ENCODE measurements at places on chromosomes 5 and 9.
A peak's percentile ranks its signal among the peaks of the same experiment; 100 is the strongest.

GRCh38 chr5:135120951-135121350, 86.9 kb upstream of the PITX1 start:
- no peak for DNase-seq

DNA sequence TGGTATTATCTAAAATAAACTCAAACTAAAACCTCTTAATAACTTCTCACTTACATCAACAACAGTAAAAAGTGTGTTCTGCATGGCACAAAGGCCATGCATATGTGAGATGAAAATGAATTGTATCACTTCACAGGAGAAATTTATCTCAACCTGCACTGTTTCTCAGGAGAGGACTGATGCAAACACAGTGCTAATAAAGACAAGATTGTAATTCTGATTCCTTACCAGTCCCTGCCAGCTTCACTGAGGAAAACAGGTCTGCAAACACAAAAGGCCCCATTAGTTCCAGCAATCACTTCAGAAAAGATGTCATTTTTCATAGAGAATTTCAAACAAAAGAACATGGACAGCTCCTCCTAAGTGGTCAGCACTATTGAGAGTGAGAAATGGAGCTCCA, 117.3 kb upstream of the PDE4D start:
- DNase-seq: no peak

DNA sequence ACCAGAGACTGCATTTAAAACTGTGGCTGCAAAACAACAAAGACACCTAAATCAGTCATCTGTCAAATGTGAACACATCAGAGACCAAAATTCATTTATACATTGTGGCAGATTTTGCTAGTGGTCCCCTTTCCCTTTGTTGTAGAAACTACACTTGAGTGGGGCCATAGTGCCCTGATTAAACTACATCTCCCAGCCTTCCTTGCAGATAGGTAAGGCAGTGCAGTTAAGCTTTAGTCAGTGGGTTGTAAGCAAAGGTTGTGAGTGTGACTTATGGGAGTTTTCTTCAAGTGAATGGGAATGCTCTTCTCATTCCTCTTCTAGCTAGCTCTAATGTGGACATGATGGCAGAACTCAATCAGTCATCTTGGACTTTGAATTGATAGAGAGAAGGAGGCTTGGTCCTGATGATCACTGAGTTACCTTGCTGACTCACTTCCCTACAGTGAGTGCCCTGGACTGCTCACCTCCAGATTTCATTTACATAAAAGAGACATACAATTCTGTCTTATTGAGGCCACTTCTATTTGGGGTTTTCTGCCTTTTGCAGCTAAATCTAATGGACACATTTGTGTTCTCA, 35.2 kb upstream of the SPARC start:
- DNase-seq: no peak

DNA sequence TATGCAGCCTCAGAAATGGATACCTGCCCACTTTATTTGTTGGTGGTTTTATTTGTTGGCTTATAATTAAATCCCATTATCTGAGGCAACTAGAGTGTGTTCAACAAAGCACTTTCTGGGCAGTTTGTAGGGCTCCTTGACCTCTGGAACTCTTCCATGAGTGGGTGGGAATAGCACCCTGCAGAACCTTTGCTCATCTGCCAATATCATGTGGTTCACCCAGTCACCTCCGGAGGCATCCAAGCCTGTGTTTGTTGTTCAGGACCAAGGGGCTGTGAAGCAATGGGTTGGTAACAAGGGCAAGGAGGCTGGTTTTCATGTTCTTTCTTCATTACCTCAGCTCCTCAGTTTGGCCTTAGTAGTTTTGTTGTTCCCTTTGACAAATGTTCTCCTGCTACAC, 314.0 kb downstream of the NDUFS4 start:
- no peak for DNase-seq

GRCh38 chr5:172602783-172603231, 38.3 kb upstream of the NEURL1B start:
- DNase-seq: no peak

DNA sequence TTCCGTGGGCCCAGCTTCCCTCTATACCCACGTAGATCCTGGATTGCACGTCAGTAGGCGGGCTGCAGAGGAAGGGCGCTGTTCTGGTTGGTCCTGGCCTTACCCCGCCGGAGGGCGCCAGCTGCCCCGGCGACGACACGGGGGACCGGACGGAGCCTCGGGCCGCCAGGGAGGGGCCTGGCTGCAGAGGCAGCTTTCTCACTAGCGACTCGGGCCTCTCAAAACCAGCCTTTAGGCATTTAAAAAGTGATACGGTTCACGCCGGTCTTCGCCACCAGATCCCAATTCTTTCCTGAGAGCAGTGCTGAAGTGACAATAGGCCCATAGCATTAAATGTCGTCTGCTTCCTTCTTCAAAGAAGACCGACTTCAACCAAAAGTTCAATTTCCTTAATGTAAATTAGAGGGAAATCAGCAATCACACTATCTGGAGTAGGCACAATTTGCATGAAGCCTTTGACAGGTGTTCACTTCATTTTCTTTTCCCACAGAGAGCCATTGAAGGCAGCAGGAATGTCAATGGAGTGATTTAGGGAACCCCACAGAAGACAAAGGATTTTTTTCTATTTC, 17.6 kb upstream of the UBE2D2 start:
- DNase-seq: peak; percentile 80

DNA sequence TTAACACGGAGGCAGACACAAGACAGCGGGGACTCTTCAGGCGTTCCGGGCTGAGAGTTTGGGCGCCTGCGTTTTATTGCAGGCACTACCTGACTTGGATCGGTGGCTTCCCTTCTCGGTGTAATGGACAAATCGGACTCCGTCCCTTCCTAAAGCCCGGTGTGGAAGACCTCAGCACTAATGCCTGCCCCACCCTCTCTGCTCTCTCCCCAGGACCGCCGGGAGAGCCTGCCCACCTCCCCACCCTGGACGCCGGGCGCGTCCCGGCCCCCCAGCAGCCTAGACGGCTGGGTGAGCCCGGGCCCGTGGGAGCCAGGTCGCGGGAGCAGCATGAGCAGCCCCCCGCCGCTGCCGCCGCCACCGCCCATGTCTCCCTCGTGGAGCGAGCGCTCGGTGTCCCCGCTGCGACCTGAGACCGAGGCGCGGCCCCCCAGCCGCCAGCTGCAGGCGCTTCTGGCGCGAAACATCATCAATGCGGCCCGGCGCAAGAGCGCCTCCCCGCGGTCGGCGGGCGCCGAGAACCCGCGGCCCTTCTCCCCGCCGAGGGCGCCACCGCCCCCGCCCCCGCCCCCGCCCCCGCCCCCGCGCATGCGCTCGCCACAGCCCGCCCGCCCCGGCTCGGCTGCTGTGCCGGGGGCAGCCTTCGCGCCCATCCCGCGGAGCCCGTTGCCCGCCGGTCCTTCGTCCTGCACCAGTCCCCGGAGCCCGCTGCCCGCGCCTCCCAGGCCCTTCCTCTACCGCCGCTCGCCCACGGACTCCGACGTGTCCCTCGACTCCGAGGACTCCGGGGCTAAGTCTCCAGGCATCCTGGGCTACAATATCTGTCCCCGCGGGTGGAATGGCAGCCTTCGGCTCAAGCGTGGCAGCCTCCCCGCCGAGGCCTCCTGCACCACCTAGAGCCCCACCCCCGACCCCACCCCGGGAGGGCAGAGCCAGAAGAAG, 4.6 kb upstream of the MYOZ3 start:
- DNase-seq: no peak

DNA sequence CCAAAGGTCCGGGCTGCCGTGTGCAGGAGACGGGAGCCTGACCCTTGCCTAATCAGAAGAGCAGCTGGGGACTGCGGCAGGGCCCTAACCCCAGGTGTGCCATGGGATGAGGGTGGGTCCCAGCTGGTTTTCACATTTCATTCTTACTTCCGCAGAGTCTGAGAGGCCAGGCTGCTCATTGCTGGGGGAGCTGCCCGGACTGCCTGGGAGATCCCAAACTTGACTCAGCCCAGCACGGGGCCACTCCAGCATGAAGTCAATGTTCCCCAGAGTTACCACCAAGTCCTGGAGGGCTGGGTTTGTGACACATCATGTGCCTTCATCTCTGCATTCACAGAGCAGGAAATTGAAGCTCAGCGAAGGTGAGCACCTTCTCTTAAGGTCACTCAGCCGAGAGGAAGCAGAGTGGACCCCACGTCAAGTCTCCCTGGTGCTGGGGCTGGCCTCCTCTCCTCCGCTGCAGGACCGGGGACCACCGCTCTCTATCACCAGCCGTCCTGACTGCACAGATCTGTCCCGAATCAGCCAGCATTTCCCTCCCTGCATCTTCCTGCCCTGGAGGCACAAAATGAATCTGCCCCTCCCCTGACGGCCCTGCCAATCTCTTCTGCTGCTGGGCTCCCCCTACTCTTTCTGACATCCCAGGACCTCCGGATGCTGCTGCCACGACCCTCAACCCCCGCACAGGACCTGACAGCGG, 54.6 kb upstream of the PHYKPL start:
- no peak for DNase-seq

- no peak for DNase-seq
These were observed 241.9 kb upstream of the TLE4 start for GRCh38 chr9:79329861-79330260.

DNA sequence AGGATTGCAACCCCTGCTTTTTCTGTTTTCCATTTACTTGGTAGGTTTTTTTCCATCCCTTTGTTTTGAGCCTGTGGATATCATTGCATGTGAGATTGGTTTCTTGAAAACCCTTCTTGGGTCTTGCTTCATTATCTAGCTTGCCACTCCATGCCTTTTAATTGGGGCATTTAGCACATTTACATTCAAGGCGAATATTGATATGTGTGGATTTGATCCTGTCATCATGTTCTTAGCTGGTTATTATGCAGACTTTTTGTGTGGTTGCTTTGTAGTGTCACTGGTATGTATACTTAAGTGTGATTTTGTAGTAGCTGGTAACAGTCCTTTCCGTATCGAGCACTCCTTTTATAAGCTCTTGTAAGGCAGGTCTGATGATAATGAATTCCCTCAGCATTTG, 26.5 kb downstream of the LOX start:
- no peak for DNase-seq

- DNase-seq: no peak
These were observed 80.2 kb upstream of the PANK3 start for GRCh38 chr5:168659286-168659847.

GRCh38 chr9:785997-786396, 55.5 kb upstream of the DMRT1 start:
- no peak for DNase-seq

GRCh38 chr9:34457266-34458012, 931 bp downstream of the FAM219A start:
- DNase-seq: peak; percentile 80

DNA sequence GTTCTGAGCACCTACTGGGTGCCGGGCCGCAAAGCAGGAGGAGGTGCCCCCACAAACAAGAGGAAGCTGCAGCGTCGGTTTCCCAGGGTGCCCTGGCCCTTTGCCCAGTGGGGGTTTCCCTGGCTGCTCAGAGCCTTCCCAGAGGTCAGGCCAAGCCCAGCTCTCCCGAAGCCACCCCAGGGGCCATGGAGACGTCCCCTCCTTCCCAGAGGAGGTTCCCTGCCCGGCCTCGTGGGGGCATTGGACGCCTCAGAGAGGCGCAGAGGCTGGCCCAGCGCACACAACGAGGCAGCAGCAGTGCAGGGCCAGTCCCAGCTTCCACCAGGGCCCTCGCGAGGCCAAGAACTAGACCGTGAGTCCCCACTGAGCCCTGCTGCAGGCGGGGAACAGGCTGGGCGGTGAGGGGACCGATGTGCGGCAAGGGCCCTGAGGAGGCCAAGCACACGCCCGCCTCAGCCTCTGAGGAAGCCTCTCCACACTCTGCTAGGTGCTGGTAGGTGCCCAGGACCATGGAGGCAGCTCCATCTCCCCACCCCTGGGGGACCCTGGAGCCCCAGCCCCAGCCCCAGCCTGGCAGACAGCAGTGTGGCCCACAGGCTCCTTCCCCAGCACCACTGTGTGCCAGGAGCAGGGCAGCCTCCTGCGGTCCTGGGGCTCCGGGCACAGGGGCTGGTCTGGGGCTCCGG, 7.0 kb downstream of the DIPK1B start:
- DNase-seq: no peak

DNA sequence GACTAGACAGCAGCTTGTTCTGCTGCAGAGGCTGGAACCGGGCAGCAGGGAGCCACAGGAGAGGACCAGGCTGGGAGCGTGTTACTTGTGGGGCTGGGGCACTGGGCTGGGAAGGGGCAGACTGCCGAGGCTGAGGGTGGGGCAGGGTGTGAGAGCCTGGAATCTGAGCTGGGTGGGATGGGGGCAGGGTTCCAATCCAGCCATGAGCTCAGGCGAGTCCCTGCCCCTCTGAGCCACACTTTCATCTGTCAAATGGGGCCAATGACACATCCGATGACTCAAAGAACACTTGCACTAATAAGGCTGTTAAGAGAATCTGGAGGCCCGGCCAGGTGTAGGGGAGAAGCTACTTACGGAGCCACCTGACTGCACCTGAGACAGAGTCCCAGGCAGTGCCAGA, 18.7 kb upstream of the WDR38 start:
- no peak for DNase-seq

DNA sequence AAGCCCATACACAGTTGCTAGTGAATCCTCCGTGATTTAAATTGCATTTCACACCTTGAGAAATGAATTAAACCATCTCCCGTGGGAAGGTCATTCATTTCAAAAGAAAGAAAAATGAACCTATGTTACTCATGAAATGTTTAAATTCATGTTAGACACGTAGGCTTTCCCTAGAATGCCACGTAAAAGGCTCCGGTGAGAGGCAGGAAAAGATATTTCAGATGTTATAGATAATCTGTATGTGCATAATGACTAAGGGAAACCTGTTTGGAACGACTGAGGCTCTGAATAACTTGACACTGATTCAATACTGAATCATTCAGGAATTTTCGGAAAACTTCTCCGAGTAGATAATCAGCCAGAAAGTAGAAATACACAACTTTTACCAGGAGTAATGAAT, 134.3 kb upstream of the ICE1 start:
- no peak for DNase-seq

DNA sequence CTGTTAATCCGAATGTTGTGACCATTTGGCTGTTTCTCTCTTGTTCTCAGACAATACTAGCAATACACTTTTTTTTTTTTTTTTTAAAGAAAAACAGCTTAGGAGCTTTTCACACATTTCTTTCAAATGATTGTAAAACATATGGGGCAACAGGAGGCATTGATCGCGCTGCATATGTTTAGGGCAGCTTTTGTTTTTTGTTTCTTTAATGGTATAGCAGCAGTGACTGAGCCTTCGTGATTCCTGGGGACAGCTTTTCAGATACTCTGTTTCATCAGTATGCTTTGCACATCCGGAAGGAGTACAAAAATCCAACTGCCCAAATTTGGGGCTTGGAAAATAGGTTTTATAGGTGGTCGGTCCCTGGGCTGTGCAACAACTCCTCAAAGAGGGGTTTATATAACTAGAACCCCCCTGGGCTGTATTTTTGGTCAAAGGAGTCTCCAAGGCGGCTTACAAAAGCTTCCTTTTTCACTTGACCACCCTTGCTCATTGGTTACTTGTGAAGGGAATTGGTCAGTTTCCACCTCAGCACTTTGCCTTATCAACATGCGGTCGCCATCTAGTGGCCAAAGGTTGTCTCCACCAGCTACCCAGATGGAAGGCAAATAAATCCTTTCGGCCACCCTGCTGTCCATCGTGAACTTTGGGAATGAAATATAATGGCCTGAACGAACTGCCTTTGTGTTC, 91.8 kb downstream of the PDE6A start:
- DNase-seq: no peak

GRCh38 chr5:180688330-180689070, 39.1 kb upstream of the FLT4 start:
- DNase-seq: no peak
